Liver (tissue), 10 donors: ENCODE measurements at places on chromosomes 2 and 18. TPM values are rescaled to one million over a fixed set of nuclear protein-coding genes. Genes with fewer than 3 reads are reported as not detected.

Gene SH3RF3
- 0.42 TPM for total RNA-seq

Gene CFAP210
- 0.33 TPM for total RNA-seq

Gene ABCA12
- not detected for total RNA-seq

Gene NMS
- total RNA-seq: not detected

Gene EML6
- total RNA-seq: 1.7 TPM

Gene PSMA8
- 0.14 TPM for total RNA-seq

Gene GAL3ST2
- total RNA-seq: 0.23 TPM

Gene SCN9A
- total RNA-seq: 9.1 TPM

Gene G6PC2
- not detected for total RNA-seq

Gene POU3F3
- not detected for total RNA-seq

Gene SLC9A4
- not detected for total RNA-seq

Gene CREG2
- 0.05 TPM for total RNA-seq

Gene DSG4
- not detected for total RNA-seq

Gene PAIP2B
- 10.9 TPM for total RNA-seq

Gene C2orf80
- total RNA-seq: not detected
